Stimulated activated CD8-positive, alpha-beta memory T cell treated with anti-CD3 and anti-CD28 coated beads, Interleukin-4, amount 100 ng/mL, for 1 hour (primary cell): ENCODE measurements at places on chromosomes 3 and 15.

DNA sequence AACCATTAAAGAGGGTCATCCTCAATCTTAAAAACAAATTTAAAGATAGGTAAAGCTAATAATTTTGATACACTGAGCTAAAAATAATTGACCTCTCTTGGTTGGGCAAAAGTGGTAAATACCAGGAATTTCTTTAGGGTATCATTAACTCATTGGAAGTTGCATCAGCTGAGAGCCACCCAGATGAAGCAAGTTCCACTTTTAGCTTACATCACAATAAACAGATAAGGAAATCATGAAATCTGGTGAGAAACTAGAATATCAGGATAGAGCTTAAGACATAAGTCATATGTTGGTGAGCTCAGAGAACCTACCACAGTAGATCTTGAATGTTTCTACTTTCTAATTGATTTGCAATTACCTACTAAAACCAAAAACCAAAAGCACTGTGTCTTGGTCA is 97.4 kb upstream of the SLC2A2 start:
- DNase-seq = no peak

DNA sequence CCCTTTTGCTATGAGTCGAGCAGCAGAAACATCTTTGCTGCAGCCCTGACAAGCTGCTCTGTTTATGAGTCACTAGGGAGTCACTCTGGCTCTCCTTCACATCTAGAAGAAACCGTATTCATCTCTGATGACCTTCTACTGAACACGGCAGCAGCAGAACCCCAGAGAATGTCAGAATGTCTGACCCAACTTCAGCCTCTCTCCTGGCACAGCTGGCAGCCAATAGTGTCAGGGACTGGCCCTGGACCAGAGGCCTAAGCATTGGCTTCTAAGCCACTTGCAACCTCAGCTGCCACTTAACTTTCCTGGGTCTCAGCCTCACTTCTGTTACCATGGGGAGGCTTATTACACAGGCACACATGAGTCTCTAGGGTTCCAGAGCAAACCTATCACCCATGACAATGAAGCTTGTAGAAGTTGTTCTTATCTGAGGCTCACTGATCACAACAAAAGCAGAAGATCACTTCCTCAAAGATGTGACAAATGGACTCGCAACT is 184.1 kb upstream of the TLE3 start:
- DNase-seq = no peak

- DNase-seq = no peak
Measured at GRCh38 chr15:49040151-49040550, 6.1 kb downstream of the SECISBP2L start.

DNA sequence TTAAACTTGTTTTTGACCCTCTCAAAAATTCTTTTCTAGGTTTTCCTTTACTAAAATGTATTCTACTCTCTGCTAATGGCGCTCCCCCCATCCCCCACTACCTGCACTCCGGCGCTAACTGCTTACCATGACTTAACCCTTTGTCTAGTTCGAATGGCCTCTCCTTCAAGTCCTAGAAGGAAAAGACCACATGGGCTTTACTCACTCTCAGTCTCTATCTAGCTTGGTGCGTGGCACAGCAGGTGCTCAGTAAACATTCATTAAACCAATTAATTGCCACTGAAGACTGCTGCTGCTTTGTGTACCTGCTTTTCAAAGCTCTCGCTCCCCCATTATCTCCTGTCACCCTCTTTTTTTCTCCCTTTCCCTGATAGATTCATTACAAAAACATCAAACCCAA is 457.7 kb upstream of the THRB start:
- DNase-seq = no peak

GRCh38 chr3:115518100-115518852 is 105.0 kb upstream of the GAP43 start:
- no peak for DNase-seq

- DNase-seq = no peak
Measured at GRCh38 chr3:58041826-58042324, 33.7 kb downstream of the FLNB start.

- no peak for DNase-seq
Measured at GRCh38 chr3:116707531-116707930, 2.0 kb upstream of the TUSC7 start.

DNA sequence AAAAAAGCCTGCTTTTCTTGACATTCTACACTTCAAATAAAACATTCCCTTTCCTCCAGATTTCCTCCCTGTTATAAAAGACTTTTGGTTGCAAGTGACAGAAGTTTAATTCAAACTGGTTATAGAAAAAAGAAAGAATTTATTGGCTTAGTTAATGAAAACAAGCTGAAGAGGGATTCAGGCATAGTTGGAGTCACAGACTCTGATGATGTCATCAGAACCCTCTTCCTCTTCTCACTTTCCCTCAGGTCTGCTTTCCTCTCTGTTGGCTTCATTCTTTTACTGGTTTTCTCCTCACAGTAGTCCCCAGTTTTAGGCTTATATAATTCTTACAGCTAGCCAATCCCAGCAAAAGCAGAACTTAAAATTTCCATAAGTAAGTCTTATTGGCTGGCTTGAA is 32.0 kb upstream of the MBNL1 start:
- no peak for DNase-seq

- DNase-seq = no peak
Measured at GRCh38 chr15:73881579-73882320, 8.4 kb downstream of the TBC1D21 start.

DNA sequence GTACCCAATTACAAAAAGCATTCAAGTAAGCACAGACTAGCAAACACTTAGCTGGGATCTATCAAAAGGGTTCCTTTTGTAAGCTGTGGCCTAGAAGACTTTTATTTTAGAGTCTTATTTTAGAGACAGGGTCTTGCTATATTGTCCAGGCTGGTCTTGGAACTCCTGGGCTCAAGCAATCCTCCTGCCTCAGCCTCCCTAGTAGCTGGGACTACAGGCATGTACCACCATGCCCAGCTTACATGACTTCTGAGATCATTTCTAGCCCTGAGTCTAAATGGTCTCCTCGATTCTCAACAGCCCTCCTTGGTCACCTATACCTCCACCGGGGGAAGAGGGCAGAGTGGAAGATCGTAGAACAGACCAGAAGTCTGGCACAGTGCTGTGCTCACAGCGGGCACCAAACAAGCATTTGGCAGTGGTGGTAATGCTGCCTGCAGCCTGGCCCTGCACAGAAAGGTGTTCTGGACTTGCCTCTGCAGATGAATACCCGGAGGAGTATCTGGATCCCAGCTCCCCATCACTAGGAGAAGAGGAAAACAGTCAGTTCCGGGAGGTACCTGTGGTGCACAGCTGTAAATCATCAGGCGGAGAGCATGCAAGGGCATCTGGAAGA is 2.4 kb downstream of the FAM219B start:
- DNase-seq = no peak

DNA sequence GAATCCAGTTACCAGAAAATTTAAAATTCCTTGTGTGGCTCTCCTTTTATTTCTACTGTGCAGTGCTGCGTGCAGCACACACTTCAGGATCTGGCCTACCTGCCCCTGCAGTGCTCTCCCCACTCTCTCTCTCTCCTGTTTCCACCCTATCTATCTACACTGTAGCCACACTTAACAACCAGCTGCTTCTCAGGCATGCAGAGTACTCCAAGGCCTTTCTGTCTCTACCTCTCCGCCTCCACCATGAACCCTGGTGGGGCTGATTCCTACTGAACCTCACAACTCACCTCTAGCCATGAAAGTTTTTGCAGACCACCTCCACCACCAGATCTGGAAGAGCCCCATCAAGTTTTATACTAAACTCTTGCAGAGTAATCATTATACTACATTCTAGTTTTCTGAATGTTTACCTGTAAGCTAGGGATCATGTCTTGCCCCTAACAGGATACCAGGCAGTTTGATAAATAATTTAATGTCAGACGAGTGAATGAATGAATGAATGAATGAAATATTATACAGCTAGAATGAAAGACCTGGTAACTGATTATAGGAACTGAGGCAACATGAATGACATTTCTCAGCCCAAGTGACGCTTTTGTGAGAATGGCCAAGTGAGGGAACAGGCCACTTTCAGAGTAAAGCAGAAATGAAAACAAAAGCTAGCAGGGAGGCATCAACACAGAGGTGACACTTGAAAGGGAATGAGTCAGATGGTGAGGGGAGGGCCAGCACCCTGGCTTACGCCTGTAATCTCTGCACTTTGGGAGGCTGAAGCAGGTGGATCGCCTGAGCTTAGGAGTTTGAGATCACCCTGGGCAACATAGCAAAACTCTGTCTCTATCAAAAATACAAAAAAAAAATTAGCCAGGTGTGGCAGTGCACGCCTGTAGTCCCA is 363.5 kb downstream of the FOXP1 start:
- DNase-seq = no peak

DNA sequence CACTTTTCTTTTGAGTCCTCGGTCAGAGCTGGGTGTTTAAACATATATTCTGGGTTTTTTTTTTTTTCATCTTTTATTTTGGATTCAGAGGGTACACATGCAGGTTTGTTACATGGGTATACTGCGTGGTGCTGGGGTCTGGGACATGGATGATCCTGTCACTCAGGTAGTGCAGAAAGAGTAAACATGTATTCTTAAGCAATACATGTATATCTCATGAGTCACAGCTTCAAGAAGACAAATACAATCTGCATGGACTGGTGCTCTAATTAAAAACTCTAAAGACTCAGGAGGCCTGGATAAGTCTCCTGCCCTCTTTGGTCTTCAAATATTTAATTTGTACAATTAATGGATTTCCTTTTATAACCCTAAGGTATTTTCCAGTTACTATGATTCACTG is 50.6 kb upstream of the PHLDB2 start:
- no peak for DNase-seq

GRCh38 chr3:71064956-71065763 is 518.4 kb downstream of the FOXP1 start:
- no peak for DNase-seq

DNA sequence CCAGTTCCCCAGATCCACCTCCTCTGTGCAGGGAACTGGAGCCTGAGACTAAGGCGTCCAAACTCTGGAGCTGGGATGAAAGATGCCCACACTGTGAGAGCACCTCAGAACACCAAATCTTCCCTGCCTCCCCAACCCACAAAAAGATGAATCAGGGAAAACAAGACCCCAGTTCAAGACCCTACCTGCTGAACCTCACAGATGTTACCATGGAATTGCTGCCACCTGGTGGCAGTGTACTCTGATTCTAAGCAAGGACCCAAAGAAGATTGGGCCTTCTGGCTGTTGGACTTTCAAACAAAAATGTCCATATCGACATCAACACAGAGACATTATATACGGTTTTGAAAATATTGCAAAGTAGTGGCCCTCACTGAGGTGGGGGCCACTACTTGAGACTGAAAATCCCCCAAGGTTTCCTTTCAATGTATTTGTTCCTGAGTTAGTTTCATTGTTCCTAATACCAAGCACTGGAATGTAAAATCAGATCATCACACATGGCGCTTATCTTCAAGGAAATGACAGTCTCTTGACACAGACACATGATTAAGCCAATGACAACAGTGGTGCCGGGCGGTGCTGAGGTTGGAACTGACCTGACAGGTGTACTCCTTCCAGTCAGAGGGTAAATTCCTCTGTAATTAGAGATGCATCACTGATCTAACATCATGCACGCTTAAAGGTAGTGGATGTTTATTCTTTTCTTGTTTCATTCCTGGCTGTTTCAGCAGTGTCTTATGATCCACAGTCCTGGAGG is 67.6 kb downstream of the SLC6A11 start:
- no peak for DNase-seq

GRCh38 chr15:90072978-90073640 is 29.2 kb downstream of the IDH2 start:
- DNase-seq = no peak

GRCh38 chr3:34024447-34025240 is 226.2 kb downstream of the PDCD6IP start:
- no peak for DNase-seq
